ENCODE measurements at places on chromosomes 5 and 9.

GRCh38 chr5:137279521-137280231 is 219.4 kb downstream of the SPOCK1 start:
- DNase-seq: no peak

GRCh38 chr5:159990506-159990905 is 18.4 kb upstream of the TTC1 start:
- DNase-seq: no peak

GRCh38 chr5:165906871-165907270 is 2384.6 kb upstream of the WWC1 start:
- no peak for DNase-seq

DNA sequence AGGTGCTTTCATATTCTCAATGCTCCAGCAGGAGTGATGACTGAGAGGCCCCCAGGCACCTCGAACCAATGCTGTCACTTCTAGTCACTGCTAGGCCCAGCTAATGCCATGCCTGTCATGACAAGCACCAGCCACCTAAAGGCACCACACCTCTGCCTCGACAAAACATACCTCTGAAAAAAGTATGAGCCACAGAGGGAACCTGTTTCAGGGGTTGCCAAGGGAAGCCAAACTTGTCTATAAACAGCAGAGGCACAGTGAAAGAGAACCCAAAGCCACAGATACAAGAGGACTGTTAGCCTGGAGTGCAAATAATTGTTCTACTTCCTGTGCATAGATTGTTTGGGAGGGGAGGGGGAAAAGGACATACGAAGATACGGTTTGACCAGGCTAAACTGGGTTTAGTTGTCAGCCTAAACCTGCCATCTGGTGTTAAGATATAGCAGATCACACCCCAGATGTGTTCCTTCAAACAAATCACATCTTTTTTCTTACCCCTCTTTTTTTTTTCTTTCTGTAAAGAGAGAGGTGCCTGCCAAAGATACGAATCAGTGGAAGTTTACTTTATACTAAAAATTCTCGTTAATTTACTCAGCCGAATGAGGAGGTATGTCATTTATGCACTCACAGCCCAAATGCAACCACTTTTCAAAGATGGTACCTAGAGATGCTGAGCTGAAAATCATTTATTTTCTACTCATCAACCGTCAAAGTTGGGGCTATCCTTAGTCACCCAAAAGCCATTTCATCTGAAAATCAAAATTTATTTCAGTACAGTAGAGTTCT is 45.7 kb downstream of the BNC2 start:
- no peak for DNase-seq

DNA sequence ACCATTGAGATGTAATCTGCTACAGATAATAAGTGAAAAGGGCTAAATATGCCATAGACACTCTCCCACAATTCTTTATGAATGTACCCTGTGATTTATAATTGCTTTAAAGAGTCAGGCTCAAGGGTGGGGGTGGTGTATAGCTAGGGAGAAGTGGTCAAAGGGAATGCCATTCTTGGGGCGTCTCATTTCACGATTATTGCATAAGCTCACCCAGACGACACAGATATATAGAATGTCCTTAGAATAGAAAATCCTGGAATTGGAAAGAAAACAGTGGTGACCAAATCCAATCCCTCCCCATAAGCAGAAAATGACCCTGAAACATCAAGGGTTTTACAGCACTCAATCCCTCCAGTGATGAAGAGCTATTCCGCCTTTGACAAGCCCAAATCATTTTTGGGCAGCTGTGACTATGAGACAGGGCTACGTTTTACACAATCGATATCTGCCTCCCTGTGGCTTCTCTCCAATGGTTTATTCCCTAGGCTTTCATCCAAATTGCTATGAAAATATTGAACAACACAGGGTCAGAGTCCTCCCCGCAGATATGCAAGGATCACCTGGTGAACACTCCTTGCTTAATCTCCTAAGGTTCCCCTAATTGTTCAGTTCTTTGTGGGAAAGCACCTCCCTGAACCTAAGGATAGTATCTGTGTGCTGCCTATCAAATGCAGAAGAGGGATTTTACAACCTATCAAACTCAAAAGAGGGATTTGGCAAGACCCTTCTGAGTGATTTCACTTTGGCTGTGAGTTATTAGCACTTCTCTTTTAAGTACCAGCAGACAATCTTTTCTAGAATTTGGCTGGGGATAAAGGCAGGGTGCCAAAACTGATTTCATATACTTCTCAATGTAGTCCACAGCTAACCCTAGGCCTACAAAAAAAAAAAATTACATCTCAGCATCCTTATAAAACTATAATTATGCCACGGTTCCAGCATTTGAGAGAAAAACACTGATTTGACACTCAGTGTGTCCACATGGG is 144.9 kb upstream of the CDH6 start:
- DNase-seq: no peak
